Fibroblast of skin of left quadriceps (primary cell): ENCODE measurements at places on chromosomes 6 and 20.

DNA sequence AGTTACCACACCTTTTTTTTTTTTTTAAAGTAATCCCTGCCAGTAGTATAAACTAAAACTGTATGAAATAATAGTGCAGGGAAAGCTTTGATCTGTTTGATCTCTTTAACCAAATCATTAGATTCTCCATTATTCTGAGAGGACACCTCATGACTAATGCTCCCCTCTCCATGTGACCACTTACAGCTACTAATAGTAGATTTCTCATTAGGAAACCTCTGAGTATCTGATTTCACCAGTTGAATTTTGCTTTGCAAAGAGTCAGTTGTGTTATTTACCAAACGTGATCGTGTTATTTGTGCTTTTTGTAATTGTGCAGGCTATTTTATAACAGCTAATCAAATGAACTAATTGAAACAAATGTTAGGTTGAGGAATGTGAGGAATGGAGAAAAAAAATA, 12.5 kb downstream of the CASP8AP2 start:
- no peak for DNase-seq

DNA sequence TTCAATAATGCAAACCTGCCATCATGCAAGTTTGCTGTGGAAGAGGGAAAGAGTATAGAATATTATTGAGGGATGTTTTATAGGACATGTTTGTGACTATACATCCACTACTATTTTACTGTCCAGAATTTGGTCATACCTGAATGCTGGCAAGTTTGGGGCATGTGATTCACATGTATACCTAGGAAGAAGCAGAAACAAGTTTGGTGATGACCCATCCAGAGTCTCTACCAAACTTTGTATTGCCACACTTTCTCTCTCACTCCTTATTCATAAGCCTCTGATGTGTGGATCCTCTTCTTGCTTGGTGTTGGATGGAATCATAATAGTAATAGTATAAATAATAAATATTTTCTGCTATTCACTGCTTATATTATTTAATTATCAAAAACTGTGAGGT, 108.5 kb upstream of the FLRT3 start:
- DNase-seq = no peak

- no peak for DNase-seq
These were observed 21.8 kb upstream of the NAA20 start for GRCh38 chr20:19995220-19995863.

DNA sequence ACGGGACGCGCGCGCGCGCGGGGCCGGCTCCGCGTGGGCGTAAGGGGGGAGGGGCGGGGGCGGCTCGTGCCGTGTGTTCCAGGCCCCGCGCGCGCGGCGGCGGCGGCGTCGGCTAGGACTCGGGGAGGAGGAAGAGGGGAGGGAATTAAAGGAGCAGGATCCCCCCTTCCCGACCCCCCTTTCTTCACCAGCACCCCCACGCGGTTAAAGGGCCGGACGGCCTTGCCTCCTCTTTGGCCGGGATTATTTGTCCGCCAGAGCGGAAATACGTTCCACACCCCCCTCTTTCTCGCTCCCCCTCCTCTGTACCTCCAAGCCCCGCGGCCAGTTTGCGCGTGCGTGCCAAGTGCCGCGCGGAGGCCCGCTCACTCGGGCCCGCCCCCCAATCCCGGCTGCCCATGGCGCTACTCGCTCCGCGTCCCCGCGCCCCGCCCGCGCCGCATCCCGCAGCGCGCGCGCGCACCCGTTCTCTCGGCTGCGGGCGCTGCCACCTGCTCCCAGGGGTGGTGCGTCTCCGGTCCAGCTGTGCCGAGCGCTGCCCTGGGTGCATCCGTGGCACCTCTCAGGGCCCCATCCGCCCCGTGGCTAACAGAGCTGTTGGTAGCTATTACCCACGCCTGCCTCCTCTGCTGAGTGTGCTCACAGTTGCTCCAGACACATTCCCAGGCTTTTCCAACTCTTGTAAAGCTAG, at the start of gene ZBTB12:
Gene ZBTB12, minus strand, starts transcription at position 134 of the 691 bp plus-strand sequence. CDS start 781 bp downstream, outside the sequence.
- peak; percentile 96 for DNase-seq

DNA sequence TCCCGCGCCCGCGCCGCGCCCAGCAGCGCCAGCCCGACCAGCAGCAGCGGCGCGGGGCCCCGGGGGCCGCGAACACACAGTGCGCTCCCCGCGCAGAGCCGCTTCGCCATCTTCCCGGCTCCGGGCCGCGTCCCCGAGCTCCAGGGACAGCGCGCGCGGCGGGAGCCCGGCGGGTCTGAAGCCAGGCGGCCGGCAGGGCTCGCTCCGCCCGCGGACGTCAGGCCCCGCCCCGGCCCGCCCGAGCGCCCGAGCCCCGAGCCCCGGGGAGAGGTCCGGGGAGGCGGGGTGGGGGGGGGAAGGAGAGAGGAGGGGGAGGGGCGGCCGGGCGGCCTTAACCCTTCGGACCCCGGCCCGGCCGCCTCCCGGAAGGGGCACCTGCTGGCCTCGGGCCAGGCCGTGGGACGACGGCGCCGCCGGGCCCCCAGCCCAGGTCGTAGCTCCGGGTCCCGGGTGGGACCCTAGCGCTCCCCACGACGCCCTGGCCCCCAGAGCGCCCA, at the start of gene LAMA5:
Gene LAMA5, minus strand, starts transcription at position 177 of the 497 bp plus-strand sequence. Its CDS starts 67 bp downstream, at position 110.
- DNase-seq = no peak

DNA sequence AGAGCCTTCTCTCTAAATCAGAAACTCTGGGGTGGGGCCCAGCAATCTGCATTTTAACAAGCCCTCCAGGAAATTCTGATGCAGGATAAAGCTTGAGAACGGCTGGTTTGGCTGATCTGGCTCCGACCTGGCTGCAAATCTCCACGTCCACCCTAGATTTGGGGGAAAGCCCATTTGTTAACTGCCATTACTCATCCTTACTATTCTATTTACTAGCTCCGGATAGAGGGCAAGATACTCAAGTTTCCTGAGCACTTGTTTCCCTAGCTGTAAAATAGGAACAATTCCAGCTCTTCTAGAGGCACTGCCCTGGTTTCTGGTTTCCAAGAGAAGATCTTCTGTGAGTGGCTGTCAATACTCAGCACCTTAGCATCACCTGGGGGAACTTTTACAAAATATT, 44.4 kb downstream of the DAAM2 start:
- DNase-seq = no peak

DNA sequence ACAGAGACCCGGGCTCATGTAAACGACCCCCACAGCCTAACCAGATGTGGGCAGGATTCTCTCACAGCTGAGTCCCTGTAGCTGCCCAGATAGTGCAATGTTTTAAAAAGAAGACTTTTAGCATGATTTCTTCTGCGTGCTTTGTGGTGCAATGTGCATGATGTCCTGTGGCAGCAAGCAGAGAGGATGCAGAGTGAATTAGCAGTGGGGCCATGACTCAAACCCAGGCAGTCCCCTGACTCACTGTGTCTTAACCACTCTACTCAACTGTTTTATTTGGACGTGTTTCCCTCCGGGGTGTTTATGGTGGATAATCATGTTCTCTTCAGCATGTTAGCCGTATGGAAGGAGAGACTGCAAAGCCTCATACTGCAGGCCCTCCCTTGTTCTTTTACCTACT, 247.9 kb downstream of the SLC24A3 start:
- peak; percentile 21 for DNase-seq
